NCI-H1417 treated with DMSO at 0.1 percent for 48 hours (cell line): ENCODE measurements at places on chromosomes 6 and 20.

DNA sequence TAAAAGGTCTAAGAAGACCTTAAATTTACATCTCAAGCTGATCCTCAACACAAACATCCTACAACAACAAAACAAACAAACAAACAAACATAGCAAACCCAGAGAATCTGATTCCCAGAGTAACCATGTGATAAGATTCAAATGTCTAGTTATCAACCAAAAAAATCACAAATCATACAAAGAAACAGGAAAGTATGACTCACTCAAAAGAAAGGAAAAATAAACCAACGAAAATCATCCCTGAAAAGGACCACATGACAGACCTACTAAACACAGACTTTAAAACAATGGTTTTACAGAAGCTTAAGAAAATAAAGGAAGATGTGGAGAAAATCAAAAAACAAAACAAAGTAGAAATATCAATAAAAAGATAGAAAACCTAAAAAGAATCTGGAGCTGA, 18.1 kb downstream of the VNN1 start:
- no peak for DNase-seq

GRCh38 chr6:139882977-139883728, 508.7 kb upstream of the CITED2 start:
- no peak for DNase-seq

- DNase-seq: no peak
Measured at GRCh38 chr20:13868331-13868730, 83.5 kb downstream of the NDUFAF5 start.

- DNase-seq: no peak
Measured at GRCh38 chr20:64065062-64065973, 2.3 kb downstream of the TCEA2 start.

GRCh38 chr20:20552076-20552475, 160.4 kb downstream of the RALGAPA2 start:
- peak; percentile 98 for DNase-seq

- DNase-seq: no peak
Measured at GRCh38 chr6:160239929-160240690, 18.5 kb downstream of the SLC22A2 start.

DNA sequence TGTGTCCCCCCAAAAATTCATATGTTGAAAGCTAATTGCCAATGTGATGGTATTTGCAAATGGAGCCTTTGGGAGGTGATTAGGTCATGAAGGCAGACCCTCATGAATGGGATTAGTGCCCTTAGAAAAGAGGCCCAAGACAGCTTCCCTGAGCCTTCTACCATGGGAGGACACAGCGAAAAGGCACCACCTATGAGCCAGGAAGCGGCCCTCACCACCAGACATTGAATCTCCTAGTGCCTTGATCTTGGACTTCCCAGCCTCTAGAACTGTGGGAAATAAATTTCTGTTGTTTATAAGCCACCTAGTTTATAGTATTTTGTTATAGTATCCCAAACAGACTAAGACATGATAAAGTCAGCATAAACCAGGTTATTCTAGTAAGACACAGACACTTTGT, 18.9 kb downstream of the EDN1 start:
- no peak for DNase-seq

GRCh38 chr6:116507324-116507723, 4.1 kb upstream of the CALHM5 start:
- DNase-seq: no peak

DNA sequence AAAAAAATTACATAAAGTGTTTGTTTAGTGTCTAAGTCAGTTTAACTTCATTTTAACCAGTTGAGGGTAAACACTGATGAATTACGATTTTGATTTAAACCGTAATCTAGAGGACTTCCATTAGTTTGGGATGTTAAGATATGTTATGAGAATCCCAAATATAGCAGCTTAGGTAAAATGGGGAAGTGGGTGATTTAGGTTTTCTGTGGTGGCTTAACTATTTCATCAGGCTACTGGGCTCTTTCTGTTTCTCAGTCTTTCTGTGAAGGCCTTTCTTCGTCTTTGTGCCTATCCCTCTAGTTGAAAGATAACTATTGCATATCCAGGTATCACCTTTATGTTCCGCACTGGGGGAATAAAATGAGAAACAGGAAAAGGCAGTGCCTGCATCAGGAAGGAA, 27.9 kb downstream of the CENPW start:
- DNase-seq: no peak

GRCh38 chr6:34510299-34510698, 44.4 kb downstream of the PACSIN1 start:
- no peak for DNase-seq

DNA sequence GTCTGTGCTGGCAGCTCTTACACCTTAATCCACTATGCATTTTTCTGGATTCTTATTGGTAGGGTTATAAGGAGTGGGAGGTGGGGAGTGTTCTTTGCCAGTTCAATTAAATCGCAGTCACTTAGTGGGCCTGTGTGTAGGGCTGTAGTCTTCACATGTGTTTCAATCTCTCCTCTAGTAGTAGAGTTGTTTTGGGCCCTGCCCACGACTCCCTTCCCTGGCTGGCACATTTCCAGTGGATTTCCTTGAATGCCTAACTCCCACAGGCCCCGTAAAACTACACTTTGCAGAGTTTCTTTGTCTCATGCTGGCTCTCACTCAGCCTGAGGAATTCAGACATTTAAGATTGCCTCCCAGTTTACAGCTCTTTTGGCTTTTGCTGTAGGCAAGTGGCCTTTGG, 414.0 kb upstream of the OPRM1 start:
- DNase-seq: no peak

GRCh38 chr6:80156221-80156620, 49.8 kb downstream of the BCKDHB start:
- no peak for DNase-seq

GRCh38 chr20:63498960-63499337, at the start of gene EEF1A2:
Gene EEF1A2, minus strand, starts transcription at chr20:63499083. Its CDS starts 1,320 bp downstream, at chr20:63497763.
- no peak for DNase-seq

- peak; percentile 13 for DNase-seq
Measured at GRCh38 chr6:35415065-35415891, 36.9 kb upstream of the FANCE start.

DNA sequence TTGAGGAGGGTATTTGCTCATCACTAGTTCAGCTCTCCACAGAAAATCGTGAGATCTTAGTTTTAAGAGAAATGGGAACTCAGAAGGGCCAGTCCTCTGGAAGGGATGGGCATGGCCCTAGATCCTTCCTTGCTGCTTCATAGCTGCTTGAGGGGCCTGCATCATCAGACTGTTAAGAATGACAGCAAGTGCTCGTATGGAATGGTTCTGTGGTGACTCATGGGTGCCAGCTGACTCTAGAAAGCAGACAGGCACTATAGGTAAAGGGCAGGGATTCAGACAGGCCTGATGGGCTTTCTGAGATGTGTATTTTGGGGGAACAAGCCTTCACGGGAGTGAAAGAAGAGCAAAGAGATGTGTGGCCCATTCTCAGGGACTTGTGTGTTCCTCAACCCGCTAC, 90.8 kb downstream of the MYLK4 start:
- no peak for DNase-seq

DNA sequence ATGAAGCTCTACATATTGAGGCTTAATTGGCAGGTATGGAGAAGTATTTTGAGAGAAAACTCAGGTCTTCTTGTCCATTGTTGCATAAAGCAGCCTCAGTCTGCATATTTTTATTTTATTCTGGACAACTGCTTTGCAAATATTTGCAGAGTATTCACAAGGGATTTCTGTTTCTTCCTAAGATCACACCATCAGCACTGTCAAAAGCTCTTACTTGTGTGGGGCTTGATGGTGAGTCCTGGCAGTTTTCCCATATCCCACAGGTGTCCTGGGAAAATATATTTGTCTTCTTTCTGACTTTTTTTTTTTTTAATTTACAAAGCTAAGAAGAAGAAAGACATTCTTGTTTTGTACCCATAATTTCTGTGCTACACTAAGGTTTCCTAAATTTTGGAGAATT, 16.9 kb upstream of the MLIP start:
- DNase-seq: no peak

DNA sequence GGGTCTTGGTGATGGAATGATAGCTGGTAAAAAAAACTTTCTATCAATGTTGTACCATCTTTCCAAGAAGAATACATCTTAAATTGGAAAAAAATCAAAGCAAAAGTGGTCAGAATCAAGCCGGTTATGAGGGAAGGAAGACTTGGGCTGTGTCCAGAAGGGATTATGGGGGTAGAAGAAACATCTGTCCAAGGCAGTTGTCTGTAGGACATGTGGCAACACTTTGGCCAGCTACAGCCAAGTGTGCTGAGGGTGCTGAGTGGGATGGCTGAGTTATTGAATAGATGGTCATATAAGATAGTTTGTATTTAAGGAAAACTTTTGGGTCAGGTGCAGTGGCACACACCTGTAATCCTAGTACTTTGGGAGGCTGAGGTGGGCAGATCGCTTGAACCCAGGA, 38.4 kb downstream of the INSM1 start:
- no peak for DNase-seq

- DNase-seq: no peak
Measured at GRCh38 chr20:44491635-44492395, 16.1 kb downstream of the TTPAL start.

GRCh38 chr20:42958367-42959069, 231.2 kb downstream of the PTPRT start:
- no peak for DNase-seq

- DNase-seq: no peak
Measured at GRCh38 chr6:117448732-117449485, 23.2 kb upstream of the ROS1 start.

DNA sequence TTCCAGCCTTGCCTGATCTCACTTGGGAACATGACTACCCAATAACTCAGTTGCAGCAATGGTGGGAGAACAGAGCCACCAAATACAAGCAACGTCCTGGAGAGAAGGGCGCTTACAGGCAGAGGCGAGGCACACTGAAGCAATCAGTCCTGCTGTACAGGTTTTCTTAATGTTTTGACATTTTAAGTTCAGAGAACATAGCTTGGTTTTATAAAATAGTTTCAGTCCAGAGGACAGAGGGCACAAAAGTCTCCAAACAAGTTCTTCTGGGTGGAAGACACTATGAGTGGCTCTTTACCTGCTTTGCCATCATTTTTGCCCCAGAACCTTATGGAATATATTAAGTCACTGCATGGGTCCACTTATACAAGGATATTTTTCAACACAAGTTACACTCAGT, 103.4 kb upstream of the KCNG1 start:
- no peak for DNase-seq

DNA sequence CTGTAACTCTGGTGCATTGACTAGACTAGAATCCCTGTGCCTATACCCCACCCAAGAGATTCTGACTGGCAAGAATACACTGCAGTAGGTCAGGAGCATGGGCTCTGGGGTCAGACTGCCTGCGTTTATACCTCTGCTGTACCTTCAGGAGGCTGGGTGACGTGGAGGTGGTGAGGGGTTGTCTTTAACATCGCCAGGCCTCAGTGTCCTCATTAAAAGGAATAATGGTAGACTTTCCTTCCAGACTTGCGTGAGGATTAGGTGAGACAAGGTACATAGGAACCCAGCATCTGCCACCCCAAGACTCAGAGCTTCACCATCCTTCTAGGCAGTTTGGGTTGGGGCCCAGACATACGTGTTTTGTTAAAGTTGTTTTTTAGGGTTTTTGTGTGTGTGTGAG, 44.3 kb downstream of the TM9SF4 start:
- DNase-seq: no peak

DNA sequence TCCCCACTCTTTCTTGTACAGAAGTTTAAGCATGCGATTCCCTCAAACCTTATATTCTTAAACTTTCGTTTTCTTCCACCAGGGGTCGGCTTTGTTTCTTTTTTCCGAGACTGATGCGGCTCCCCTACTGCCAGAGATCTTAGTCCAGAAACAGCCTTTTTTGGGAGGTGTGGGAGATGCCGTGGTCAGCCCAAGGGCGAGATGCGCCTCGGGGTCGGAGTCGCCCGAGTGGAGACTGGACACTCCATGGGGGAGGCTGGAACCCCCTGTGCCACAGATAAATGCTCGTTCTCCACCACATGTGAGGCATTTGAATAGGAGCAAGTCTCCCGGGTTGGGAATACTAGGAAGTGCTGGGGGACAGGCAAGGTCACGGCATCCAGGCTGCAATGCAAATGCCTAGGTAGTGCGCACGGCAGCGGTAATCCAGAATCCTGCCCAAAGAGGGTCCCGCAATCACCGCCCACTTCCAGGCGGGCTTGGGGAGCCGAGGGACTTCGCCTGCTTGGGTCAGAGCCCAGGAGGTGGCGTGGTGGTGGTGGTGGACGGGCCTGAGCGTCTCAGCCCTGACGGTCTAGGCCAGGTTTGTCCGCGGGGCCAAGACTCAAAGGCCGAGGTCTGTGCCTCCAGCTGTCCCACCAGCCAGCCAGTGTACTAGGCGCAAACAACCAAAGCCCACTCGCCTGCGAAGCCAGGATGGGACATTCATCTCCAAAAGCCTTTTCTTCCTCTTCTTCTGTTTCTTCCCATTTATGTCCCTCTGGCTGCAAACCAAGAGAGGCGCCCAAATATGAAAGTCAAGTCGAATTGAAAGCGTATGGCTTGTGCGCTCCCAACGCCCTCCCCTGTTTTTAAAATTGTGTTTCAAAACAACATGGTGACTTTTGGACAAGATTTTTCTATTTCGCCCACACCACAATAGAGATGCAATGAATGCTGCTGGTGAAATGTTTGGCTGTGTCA, 39.3 kb upstream of the OSTM1 start:
- no peak for DNase-seq

GRCh38 chr20:36847009-36847709, 28.8 kb upstream of the TLDC2 start:
- no peak for DNase-seq

DNA sequence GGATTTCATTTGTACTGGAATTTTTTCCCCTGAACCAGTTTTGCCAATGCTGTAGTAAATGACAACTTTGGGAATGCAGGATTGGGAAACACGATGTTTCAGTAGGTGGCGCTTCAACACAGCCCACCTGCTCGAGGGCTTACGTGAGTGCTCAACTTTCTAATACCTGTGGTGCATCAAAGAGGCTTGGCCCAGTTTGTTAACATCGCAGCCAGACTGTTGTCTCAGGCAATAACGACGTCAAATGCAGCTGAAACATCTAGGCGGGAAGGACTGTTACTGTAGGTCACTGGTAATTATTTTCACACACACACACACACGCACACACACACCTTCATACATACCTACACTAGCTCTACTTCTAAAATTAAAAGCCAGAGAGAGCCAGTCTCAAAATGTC, 815.5 kb upstream of the SLC35B3 start:
- DNase-seq: no peak

GRCh38 chr6:134034961-134035822, 17.2 kb downstream of the SLC2A12 start:
- no peak for DNase-seq

DNA sequence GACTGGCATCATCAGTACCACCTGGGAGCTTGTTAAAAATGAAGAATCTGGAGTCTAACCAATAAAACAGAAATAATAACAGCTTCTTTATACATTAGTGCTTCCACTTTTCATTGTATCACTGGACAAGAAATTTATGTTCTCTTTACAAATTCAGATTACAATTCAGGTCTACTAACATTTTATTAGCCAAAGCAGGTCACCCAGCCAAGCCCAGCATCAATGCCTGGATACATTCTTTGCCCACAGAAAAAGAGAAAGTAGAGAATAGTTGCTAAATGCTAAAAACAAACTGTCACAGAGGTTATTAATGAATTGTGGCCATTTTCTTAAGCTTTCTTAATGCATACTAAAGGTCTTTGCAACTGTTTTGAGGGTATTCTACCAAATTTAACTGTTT, 458.3 kb downstream of the BTBD3 start:
- no peak for DNase-seq

GRCh38 chr20:58690396-58691135, 2.0 kb upstream of the NPEPL1 start:
- no peak for DNase-seq
